Naive B cell (primary cell): ENCODE measurements at places on chromosomes 5 and 9. TPM values are rescaled to one million over a fixed set of nuclear protein-coding genes. Genes with fewer than 3 reads are reported as not detected.

The TCOF1 gene
- polyA plus RNA-seq = 11.6 TPM

The DOCK8 gene
- polyA plus RNA-seq = 77.4 TPM

The AUH gene
- polyA plus RNA-seq = 8.1 TPM

The ANXA2R gene
- polyA plus RNA-seq = 40.3 TPM

The ACOT12 gene
- not detected for polyA plus RNA-seq
